Chondrocyte (in vitro differentiated cells): ENCODE measurements at places on chromosomes 5 and 9. TPM values are rescaled to one million over a fixed set of nuclear protein-coding genes. Genes with fewer than 3 reads are reported as not detected.

DNA sequence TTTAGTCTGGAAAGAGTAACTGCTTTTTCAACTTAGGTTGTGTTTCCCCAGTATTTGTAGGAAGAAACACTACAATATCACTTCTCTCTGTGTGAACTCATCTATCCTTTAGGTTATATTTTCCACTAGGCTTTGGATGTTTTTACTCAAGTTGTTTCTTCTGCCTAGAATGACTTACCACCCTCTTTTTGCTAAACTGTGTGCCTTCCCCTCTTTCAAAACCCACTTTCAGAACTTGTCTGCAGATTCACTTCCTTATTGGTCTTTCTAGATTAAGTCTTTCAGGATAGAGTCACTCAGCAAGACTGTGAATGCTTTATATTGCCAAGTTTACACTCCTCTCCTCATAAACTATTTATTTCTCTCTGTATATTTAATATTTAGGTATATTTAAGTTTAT, 14.2 kb upstream of the CAST start:
- no peak for DNase-seq

DNA sequence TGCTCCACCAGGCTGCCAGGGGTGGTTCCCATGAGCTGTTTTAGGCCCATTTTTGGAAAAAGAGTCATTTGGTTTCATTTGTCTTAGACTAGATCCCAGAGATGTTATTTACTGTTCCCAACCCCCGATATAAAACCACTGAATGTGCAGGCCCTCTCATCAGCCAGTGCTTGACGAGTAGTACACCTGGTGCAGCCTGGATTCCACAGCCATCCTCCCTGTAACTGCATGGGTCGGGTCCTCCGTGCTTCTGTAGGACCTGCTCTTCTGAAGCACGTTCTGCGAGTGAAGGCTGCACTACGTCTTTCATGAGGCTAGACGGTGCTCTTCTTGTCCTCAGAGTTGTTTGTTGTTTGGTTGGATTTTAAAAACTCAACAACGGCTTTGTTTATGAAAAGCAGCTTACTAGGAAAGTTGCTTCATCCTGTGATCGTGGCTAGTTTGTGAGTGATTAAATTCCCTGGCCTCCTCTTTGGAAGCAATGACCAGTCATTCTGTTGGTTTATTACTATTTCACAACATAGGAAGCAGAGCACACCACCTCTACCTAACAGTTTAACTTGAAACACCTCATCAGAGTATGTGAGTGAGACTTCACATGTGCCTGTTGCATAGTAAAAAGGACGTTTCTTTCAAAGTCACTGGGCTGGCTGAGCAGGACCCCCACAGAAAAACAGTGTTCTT, 135.2 kb downstream of the AOPEP start:
- no peak for DNase-seq

GRCh38 chr9:4225291-4226028, 74.4 kb downstream of the GLIS3 start:
- DNase-seq = no peak

The PCDHA3 gene
- total RNA-seq = 0.19 to 0.28 TPM (median 0.20 TPM) in 3 replicates

The RBM18 gene
- total RNA-seq = 18.7 to 20.2 TPM (median 18.8 TPM) in 3 replicates

The RAB3C gene
- not detected in 3 replicates for total RNA-seq

The NPM1 gene
- 774 to 814 TPM (median 795 TPM) in 3 replicates for total RNA-seq

DNA sequence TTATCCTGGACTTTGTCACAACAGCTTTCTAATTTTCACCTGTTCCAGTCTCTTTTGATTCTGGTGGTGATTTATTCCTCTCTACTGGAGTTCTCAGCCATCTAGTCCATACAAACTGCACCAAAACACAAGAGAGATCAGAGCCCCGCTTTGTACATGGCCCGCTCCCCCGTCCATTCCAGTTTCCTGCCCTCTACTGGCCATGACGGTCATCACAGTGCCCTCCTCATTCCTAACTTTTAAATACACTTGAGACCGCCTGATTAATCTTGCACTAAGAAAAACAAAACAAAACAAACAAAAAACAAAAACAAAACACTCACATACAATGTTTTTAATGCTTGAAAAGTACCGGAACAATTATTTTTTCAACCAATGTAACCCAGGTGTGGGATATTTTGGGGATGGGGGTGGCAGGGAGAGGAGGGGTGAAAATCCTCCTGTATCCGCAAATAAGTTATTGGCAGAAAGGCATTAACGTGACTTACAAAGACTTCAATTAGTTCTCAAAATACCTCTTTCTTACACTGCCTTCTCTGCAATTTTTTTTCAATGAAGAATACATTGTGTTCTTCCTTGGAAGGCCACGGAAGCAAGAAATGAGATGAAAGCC, 84.8 kb upstream of the PAM start:
- no peak for DNase-seq

- no peak for DNase-seq
Observed at GRCh38 chr5:37888476-37888875, 48.6 kb upstream of the GDNF start.

GRCh38 chr5:119274030-119274766, 81.6 kb upstream of the TNFAIP8 start:
- no peak for DNase-seq

The C9orf43 gene
- 0.19 to 0.37 TPM in 2 of 3 replicates, not detected in the other for total RNA-seq

DNA sequence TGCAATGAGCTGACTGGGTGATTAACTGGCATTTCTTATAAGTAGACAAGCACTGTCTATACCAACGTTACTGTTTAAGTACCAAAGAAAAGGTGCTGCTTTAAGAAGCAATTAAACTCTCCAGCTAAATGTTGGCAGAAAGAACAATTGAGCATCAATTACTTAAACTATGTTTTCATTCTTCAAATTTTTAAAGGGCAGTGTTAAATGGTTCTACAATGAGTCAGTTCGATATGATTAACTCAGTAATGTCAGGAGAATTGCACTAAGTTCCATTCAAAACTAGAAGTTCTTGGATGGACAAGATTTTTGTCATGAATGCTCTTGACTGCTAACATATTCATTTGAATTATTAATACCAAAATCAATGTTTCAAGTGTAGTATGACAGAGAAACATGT, 593.7 kb downstream of the DNAH5 start:
- no peak for DNase-seq

DNA sequence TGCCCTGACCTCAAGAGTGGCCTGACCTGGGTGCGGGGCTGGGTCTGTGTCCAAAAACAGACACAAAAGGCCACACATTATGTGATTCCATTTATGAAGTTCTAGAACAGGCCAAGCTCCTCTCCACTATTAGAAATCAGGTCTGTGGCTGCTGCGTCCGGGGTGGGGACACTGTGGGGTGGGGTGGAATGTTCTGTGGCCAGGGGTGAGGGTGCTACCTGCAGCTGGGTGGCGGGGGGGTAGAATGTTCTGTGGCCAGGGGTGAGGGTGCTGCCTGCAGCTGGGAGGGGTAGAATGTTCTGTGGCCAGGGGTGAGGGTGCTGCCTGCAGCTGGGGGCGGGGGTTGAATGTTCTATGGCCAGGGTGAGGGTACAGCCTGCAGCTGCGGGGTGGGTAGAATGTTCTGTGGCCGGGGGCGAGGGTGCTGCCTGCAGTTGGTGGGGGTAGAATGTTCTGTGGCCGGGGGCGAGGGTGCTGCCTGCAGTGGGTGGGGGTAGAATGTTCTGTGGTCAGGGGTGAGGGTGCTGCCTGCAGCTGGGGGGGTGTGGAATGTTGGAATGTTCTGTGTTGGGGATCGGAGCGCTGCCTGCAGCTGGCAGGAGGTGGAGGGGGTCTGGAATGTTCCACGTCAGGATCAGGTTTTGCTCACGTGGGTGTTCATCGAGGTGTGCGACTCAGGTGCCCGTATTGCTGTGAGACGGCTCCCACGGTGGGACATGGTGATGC, 8.3 kb downstream of the LCN12 start:
- no peak for DNase-seq

DNA sequence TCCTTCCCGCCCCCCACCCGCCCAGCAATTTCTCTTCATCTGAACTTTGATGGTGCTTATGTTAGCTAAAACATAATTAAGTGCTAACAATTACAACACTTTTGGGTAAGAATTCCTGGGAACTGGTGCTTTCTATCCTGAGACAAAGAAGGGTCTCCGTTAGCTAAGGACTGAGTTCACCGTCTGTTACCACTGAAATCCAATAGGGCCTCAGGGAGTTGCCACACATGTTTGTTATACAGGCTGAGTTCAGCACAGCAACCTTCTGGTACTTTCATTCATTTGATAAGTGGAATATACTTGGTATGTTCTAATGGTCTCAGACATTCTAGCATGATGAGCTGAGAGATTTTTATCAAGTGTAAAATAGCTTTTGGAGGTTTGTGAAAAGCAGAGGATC, 437.9 kb downstream of the EFNA5 start:
- no peak for DNase-seq

DNA sequence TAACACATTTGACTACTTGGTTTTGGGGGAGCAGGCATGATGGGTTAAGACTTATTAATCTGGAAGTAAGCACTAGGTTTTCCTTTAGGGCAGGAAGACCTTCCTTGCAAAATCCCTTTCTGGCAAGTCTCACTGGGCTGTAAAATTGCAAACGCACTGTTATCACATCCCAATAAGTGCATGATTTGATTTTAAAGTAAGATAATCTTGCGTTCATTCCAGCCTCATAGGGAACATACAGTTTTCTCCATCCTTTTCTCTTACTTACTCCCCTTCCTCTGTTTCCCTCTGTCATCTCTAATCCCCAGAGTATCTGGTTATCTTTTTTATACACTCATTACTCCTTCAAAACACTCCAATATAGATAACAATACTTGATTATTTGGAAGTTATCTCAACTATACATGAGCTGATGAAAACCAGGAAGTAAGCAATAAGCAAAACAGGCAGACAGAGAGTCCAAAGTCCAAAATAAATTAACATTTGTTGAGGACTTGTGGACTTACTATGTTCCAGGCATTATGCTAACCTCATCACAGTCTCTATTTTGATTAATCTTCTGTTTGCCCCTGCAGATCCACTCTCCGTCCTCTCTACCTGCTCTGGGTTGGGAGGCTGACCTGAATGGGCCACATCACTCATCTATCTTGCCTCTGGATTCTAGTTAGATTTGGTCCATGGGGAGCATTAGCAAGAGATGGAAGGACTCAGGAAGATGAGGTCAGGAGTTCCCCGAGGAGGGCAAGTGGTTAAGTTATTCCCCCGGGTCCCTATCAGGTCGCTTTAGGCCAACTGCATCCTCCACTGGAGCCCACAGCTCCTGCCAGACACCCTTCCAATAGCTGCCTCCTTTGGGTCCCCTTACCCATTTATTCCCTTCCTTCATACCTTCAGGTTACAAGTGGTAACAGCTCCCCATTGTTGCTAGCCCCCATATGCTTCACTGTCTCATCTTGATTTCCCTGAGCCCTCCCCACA, 60.2 kb downstream of the SLC22A5 start:
- DNase-seq = no peak

The LHX6 gene
- not detected in 3 replicates for total RNA-seq

The TMC1 gene
- not detected in 3 replicates for total RNA-seq

The MARCOL gene
- not detected in 3 replicates for total RNA-seq

The FBP2 gene
- total RNA-seq = not detected in 3 replicates

DNA sequence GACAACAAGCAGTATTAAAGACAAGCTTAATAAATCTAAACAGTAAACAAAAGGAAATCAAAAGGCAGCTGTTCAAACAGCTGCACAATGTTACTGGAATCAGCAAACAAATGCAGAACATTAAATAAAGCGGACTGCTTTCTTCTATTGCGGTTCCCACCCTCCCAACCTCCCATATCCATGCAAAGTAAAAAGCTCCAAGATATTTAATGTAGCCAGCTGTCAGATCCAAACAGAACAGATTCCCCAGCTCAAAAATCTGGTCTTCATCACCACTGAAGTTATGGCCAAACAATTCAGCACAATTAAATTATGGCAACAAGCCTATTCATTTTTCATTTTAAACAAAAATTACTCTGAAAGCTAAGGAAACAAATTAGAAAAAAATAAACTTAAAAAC, 75.9 kb downstream of the SLC38A9 start:
- no peak for DNase-seq

- no peak for DNase-seq
Observed at GRCh38 chr9:14779566-14780022, 57.1 kb upstream of the CER1 start.

GRCh38 chr5:170536525-170536924, 32.7 kb downstream of the KCNIP1 start:
- DNase-seq = no peak

The NOXA1 gene
- total RNA-seq = 0.97 to 2.5 TPM (median 2.0 TPM) in 3 replicates

GRCh38 chr5:130975847-130976246, 189.2 kb downstream of the HINT1 start:
- no peak for DNase-seq

DNA sequence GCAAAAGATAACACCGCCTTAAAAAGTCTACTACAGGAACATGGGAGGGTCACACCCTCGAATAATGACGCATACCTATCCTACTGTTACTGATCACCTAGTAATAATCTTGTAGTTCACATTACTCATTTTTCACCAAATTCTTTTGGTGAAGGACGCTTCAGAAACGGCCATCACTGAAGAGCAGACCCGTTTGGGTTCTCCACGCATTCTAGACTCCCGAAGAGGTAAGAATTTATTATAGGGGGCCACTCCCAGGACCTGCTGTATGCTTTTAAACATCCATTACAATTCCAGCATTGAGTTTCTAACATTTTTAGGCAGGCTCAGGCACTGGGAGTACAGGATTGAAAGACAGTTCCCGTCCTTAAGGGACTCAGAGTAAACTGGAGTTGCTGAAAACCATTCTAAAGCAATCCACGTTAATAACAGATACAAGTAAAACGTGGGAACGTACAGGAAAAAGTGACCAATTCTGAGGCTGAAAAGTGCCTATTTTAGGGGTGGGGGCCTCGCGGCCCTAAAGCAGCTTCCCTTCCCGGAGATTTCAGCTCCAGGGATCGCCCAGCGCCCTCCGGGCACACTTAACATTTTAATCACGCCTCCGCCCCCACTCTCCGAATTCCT, at the start of gene FER:
Gene FER (plus strand): TSS at position 124 of the 627 bp plus-strand sequence. CDS start 50,286 bp downstream, outside the sequence.
- DNase-seq = no peak

The RORB gene
- not detected in 3 replicates for total RNA-seq

GRCh38 chr5:90184764-90185163, 224.8 kb downstream of the CETN3 start:
- DNase-seq = no peak

The GAPT gene
- not detected in 3 replicates for total RNA-seq

- peak; percentile 91 for DNase-seq
Observed at GRCh38 chr5:31193591-31194467, at the start of gene CDH6. CDH6 (plus strand) TSS chr5:31193686; CDS start chr5:31267474, 73,788 bp downstream.

DNA sequence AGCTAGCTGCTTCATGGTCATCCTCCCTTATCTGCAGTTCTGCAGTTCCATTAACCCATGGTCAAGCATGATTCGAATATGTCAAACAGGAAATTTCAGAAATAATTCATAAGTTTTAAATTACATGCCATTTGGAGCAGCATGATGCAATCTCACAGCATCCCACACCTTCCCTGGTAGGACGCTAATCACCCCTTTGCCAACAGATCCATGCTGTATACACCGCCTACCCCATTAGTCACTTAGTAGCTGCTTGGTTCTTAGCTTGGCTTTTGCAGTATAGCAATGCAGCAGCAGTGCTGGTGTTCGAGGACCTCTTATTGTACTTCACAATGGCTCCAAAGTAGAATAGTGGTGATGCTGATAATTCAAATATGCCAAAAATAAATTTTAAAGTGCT, 739.7 kb upstream of the CDH9 start:
- no peak for DNase-seq
